Neural crest cell (in vitro differentiated cells): ENCODE measurements at places on chromosomes 1 and 21.

GRCh38 chr1:175192111-175192629 lies 406 bp downstream of the KIAA0040 start:
- no peak for DNase-seq

- DNase-seq: no peak
Measured at GRCh38 chr21:25369524-25370300, 237.6 kb downstream of the MRPL39 start.

DNA sequence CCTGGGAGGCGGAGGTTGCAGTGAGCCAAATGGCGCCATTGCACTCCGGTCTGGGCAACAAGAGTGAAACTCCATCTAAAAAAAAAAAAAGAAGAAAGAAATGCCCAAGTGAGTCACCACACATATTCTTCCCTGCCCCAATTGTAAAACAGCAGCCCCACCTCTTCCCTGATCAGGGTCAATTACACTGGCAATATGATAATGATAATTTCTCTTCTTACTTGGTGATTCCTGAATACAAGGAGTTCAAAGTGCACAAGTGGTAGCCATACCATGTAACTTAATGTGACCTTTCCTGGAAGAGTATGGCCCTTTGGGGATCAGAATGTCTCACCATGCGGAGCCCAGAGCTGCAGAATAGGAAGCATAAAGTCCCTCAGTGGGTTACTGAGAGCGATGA lies 11.8 kb upstream of the CGN start:
- DNase-seq: no peak

- DNase-seq: no peak
Measured at GRCh38 chr1:241131636-241132194, 225.3 kb downstream of the RGS7 start.

DNA sequence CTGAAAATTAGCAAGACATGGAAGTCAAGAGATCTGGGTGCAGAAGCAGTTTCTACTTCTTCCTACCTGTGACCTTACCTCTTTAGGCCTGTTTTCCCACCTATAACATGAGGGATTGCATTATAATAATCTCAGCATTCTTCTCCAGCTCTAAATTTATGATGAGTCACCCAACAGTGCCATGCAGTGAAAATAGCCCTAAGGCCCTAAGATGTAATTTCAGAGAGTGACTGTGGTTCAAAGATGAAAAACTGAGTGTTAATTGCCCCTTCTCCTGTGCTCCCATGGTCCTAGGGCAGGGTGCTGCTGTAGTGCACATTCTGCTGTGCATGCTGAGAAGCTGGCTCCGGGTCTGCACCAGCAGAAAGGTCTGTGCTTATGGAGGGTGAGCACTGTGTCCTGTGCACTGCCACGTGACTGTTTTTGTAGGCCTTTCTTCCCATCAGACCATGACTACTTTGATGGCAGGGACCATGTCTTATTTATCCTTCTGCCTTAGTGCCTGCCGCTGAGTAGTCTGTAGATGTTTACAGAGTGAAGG lies 29.7 kb downstream of the JUN start:
- DNase-seq: no peak

- DNase-seq: no peak
Measured at GRCh38 chr1:11790101-11790879, 15.5 kb downstream of the MTHFR start.

GRCh38 chr21:38921511-38922251 lies 116.0 kb downstream of the ETS2 start:
- DNase-seq: no peak

DNA sequence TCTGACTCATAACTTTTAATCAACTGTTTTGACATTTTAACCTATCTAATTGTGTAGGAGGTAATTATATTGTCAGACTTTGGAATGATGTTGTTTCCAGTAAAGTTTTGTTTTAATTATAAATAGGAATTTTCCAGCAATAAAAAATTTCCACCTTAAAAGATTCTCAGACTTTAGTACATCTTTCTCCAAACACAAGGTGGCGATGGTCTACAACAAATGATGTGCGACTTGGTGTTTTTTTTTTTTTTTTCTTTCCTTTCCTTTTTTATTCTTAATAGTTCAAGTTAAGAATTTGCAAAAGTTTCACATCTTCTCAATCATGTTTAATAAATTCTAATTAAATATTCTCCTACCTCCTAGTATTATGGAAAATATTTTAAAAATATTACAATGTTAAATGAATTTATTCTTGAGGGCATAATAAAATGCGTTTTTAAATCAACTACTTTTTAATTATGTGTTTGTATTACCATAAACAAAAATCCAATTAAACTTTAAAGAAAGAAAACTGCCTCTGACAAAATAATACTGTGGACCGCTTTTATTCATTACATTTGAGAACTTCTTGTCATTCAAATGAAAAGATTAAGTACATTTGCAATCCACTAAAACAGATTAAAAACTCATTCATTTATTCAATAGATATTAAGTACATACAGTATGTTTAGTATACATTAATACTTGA lies 4.4 kb upstream of the ADAMTS1 start:
- DNase-seq: no peak

DNA sequence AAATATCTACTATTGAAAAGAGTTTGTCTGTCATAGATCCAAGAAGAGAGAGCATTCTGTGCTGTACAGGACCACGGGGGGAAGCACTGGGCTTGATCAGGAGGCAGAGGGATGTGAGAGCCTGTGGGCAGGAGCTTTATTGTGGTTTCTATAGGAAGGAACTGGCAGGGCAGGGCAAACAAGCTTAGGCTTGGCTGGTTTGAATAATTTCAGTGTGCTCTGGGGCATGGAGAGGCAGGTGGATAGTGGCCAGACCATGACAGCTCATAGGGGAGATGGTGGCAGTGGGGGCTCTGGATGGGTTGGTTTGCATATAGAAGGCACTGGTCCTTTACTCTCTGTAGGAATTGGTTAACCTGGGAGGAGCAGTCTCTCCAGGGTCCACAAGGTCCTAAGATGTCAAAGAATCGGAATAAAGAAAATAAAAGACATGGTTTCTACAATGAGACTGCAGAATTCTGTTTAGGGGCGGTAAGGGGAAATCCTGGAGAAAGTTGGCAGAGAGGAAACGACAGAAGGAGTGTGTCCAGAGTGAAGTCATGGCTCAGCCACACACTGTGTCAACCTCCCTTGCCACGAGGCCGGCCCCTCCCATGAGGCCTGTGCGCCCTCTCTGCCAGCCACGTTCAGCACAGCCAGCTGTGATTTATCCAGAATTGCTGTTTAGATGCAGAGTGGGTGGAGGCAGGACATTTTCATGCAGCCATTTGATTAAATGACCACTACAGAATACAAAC lies 81.7 kb upstream of the PGBD5 start:
- DNase-seq: no peak

- DNase-seq: no peak
Measured at GRCh38 chr1:31991182-31991581, 22.5 kb upstream of the KHDRBS1 start.

DNA sequence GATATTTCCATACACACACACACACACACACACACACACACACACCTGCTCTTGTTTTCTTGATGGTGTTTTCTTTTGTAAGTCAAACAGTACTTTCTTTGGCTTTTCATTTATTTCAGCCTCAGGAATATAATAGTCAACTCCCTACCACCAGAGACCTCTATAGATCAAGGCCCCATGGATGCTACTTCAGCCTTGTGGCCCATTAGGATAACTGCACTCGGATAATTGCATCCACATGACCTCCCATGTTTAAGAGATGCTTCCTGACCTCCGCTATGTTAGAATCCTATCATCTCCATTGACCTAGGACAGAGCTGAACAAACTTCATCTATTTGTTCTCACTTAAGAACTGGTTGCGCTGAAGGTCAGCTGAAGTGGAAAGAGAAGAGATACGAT lies 1094.0 kb upstream of the B3GALT2 start:
- no peak for DNase-seq

GRCh38 chr1:44408212-44408582 lies 3.1 kb downstream of the RNF220 start:
- no peak for DNase-seq

DNA sequence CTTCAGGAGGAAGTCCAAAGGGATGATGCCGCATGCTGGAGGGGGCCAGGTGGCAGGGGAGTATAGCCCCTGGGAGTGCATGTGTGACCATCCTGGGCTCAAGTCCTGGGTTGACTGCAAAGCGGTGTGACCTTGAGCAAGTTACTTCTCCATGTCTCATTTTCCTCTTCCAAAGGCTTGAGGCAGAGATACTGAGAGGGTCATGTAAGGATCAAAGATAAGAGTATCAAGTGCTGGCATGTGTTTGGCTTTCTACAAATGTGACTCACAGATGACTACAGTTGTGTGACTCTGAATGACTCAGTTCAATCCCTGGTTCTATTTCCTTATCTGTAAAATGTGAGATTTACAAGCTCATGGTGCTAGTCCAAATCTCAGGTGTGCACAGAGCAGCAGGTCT lies 26.1 kb downstream of the PROK1 start:
- DNase-seq: no peak

- no peak for DNase-seq
Measured at GRCh38 chr1:106785176-106785575, 271.3 kb upstream of the PRMT6 start.

GRCh38 chr1:48329486-48329885 lies 107.0 kb downstream of the SLC5A9 start:
- no peak for DNase-seq

DNA sequence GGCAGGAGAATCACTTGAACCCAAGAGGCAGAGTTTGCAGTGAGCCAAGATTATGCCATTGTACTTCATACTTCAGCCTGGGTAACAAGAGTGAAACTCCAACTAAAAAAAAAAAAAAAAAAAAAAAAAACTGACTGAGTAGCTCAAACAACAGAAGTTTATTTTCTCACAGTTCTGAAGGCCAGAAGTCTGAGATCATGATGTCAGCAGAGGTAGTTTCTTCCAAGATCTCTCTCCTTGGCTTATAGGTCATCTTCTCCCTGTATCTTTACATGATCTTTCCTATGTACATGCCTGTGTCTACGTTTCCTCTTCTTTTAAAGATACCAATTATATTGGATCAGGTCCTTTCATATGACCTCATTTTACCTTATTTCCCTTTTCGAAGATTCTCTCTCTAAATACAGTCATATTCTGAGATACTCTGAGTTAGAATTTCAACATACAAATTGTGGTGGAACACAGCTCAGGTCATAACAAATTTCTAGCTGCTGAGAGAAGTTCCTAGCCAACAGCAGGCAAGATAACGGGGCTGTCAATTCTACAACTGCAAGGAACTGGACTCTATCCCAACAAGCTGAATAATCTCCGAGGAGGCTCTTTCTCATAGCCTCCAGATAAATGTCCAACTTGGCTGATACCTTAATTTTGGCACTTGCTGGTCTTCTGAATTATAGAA lies 187.7 kb upstream of the ADAMTS5 start:
- no peak for DNase-seq

DNA sequence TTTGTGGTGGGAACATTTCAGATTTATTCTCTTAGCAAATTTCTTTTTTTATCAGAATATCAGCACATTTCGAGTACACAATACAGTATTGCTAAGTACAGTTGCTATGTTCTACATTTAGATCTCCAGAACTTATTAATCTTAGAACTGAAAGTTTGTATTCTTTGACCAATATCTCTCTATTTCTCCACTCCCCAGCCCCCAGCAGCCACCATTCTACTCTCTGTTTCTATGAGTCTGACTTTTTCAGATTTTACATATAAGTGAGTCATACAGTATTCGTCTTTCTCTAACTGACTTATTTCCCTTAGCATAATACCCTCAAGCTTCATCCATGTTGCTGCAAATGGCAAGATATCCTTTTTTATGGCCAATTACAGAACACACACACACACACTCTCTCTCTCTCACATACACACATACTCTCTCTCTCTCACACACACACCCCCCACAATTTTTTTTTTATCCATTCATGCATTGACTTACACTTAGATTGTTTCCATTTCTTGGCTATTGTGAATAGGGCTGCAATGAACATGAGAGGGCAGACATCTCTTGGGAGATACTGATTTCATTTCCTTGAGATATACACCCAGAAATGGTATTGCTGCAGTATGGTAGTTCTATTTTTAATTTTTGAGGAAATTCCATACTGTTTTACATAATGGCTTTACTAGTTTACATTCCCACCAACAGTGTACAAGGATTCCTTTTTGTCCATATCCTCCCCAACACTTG lies 15.7 kb downstream of the RPTN start:
- DNase-seq: no peak

DNA sequence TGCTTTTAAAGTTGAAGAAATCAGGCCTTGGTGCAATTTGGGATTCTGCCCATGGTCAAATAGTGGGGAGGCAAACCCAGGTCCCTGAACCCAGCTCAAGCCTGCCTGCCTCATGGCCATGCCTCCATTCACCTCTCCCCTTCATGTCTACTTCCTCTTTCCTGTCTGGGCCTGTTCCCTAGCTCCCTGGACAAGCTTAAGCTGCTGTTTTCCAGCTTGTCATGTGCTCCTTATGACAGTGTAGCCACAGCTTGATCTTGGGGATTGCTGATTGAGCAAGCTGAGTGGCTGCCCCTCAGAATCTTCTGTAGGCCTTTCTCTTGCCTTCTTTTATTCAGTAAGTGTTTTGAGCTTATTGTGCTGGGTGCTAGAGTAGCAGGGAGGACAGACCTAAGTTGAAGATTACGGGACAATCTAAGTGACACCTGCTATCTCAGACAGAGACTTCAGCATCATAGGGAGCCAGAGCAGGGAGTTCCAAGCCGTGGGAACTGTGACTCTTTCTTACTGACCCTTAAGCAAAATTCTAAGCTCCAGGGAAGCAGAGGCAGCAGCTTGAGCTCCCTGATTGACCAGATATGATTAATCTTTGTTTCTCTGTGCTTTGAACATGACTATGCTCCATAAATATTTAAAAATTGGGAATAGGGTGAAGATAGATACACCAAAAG lies 520 bp upstream of the MR1 start:
- DNase-seq: no peak

DNA sequence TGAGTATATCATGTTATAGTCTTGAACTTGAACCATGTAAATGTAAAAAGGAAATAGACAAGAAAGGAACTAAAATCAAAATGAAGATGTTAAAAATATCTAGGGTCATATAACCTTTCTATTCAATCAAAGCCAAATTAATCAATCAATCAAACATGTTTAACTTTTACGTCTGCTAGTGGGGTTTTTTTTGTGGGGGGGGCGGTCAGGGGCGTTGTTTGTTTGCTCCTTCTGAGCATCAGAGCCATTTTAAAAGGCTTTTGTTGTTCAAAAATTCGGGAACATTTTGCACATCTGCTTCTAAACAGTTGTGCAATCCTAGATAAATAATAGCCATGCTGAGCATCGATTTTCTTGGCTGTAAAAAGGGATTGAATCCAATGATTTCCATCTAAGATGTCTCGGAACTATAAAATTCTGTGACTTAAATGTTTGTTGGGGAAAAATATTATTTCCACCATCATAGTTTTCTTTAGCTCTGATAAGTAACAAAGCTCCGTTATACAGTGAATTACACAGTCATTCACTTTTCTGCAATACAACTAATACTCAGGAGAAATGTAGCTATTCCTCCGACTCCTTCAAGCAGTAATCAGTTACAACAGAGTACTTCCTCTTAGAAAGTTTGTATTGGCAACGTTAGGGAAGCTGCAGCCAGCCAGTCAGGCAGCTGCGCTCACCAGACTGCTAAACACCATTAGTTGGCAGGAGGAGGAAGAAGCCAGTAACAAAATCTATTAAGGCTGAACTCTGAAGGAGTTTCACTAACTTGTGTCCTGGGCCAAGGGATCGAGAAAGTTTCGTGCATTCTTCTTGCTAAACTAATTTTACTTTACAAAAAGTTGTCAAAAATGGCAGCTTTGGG lies 2.2 kb downstream of the SPATA6 start:
- DNase-seq: no peak
